ENCODE measurements at places on chromosomes 4 and X.
A peak's percentile ranks its signal among the peaks of the same experiment; 100 is the strongest.

DNA sequence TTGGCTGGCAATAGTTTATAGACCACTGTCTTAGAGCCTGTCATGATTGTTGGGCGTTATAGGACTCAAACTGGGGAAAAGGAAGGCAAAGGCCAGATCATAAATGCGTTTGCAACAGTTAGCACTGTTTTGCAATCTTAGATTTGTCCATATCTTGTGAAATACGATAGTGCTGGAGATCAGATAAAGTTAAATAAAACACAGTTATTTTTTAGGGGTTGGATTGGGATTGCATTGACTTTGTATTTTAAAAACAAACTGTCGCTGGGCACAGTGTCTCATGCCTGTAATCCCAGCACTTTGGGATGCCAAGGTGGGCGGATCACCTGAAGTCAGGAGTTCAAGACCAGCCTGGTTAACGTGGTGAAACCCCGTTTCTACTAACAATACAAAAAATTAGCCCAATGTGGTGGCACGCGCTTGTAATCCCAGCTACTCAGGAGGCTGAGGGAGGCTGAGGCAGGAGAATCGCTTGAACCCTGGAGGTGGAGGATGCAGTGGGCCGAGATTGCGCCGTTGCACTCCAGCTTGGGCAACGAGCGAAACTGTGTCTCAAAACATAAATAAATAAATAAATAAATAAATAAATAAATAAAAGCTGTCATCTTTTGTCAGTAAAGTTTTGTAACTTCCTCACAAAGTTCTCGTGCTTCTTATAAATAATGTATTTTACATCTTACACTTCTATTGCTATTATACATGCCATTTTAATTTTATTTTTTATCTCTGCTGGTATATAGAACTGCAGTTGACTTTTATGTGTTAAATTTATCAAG lies 117.2 kb downstream of the KDM6A start:
- no peak for DNase-seq

- peak; percentile 72 for DNase-seq
Measured at GRCh38 chr4:153296040-153296823, 48.3 kb upstream of the MND1 start.

- DNase-seq: no peak
Measured at GRCh38 chr4:154164931-154165839, 326.4 kb downstream of the DCHS2 start.

GRCh38 chr4:19888587-19888986 lies 363.1 kb upstream of the SLIT2 start:
- no peak for DNase-seq

GRCh38 chrX:133555782-133556458 lies 140.6 kb upstream of the GPC4 start:
- no peak for DNase-seq

GRCh38 chr4:145097331-145097820 lies 620 bp downstream of the ANAPC10 start:
- no peak for DNase-seq

DNA sequence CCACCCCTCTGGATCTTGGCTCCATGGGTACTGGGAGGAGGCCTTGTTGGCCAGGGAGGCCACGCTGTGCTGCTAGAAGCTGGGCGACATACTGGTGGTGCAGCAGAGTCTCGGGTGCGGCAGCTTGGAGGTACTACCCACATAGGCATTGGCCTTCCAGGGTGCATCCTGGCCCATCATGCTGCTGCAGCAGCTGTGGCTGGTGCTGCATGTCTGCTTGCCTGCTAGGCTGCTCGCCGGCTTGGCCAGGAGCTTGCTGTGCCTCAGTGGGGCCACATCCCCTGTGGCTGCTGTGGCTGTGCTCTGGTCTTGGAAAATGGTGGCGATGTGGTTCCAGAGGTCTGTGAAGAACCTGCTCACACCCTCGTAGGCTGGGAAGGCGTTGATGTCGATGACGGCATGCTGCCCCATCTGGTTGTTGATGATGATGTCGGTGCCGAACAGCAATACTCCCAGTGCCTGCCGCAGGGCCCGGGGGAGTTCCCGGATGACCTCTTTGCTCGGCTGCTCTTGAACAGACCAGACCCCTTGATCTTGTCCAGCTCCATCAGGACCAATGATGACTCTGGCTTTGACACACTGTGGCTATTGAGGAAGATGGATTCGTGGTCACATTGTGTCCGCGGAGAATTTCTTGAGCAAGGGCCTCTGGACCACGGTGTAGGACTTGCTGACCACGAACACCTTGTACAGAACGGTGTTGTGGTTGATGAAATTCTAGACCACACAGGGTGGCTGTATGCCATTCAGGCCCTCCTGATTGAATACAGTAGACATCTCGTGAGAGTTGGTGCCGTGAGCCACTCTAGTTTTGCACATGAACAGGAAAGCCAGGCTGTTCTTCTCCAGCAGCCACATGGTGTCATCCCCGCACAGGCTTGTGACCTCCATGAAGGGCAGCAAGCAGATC lies 11.8 kb downstream of the RBM10 start:
- DNase-seq: no peak

DNA sequence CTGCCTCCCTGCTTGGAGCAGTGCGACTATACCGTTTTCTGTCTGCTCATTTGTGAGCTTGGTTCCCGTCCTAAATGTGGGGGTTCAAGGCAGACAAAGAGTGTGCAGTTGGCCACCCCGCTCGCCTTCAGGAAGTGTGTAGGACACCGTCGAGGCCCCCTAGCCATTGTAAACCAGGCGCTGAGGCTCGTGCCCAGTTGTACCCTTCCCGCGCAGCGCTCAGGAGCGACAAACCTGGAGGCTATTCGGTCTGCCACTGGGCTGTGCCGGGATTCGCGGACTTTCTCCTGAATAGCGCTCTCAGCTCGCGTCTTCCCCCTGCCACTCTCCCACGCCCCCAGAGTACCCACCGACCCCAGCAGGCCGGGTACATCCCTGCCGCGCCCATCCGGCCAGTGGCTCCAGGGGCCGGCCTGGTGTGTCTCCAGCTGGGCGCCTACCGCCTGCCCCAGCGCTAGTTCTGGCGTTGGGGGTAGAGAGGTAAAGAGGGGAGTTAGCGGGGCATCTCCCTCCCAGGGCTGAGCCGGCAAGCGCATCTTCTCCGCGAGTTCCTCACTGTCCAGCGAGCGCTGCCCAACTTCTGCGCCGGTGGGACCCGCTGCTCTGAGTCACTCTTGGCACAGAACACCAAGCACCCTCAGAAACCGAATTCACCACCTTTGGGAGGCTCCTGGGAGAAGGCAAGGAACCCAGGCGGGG lies 880 bp upstream of the LONRF3 start:
- no peak for DNase-seq

DNA sequence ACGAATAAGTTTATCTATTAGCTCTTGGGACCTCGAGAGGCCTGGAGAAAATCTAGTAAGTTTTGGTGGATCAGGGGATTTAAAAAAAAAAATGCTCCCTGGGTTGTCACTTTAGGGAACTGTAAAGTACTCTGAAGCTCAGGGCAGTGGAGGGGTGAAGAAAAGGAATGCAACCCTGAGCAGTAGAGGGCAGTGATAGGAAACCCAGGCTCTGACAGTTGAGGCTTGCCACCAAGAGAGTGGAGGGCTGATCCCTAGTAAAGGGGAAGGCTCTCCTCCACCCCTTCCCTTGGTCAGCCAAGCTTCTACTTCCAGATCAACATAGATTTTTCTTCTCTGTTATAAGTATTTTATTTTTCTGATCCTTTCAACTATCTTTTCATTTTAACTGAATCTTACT lies 73.1 kb downstream of the FBXO8 start:
- DNase-seq: no peak

- DNase-seq: no peak
Measured at GRCh38 chr4:4901877-4902276, 42.4 kb downstream of the MSX1 start.

GRCh38 chr4:71334465-71334882 lies 4.3 kb upstream of the SLC4A4 start:
- DNase-seq: no peak

- no peak for DNase-seq
Measured at GRCh38 chr4:137901114-137901513, 341.0 kb downstream of the SLC7A11 start.

GRCh38 chr4:113742643-113743042 lies 18.9 kb downstream of the CAMK2D start:
- DNase-seq: no peak

DNA sequence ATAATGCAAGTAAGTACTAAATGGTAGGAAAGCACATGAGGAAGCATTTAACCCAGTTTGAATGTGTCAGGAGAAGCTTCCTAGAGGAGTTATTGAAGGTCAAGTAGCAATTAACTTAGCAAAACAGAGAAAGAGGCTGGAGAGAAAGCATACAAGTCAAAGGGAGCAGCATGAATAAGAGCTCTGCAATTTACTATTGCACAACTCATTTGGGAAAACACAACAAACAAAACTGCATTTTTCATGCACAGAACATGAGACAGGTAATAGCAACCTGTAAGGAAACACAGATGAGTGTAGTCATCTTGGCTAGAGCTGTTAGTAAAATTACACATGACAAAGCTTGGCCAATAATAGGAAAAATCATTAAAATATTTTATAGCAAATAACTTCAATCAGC lies 538.1 kb downstream of the PPP4R3C start:
- DNase-seq: no peak

DNA sequence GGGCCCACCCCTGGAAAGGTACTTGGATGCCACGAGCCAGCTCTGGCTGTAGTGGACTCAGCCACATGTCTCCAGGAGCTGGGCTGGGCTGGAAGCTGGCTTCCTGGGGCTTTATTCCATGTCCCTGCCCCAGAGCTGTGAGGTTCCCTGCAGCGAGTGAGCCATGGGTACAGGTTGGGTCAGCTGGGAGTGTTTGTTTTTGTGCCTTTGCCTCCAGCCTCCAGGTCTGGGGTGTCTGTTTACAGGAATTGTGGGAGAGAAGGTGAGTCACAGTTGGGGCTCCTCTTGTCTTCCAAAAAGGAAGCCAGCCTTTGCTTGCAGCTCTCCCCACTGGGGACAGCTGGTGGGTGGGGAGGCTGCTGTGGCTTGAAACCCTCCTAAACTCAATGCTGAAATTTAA lies 21.5 kb downstream of the SORCS2 start:
- no peak for DNase-seq

DNA sequence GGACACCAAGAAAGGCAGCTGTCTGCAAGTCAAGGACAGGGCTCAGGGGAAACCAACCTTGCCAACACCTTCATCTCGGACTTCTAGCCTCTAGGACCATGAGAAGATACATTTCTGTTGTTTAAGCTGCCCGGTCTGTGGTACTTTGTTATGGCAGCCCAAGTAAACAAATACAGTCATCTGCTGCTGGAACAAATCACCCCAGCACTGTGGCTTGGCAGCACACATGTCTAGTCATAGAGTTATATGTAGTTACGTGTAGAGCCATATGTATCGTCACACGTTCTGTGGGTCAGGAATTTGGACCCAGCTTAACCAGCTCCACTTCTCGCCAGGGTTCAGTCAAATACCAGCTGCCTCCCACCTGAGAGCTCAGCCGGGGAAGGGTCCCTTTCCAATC lies 2.5 kb downstream of the HTT-AS start:
- no peak for DNase-seq

DNA sequence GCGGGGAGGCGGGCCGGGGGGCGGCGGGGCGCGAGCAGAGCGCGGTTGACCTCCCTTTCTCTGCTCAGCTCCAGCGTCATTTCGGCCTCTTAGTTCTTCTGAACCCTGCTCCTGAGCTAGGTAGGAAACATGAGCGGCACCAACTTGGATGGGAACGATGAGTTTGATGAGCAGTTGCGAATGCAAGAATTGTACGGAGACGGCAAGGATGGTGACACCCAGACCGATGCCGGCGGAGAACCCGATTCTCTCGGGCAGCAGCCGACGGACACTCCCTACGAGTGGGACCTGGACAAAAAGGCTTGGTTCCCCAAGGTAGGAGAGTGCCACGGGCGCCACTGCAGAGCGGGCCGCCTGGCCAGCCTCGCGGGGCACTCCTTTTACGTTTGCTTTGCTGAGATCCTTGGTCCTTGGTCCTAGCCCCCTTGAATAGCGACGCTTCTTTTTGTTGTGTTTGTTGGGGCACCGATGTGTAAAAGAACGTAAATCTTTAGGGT lies at the start of gene HTATSF1:
Gene HTATSF1, plus strand, starts transcription at position 37 of the 497 bp plus-strand sequence. Its CDS starts 93 bp downstream, at position 130.
- DNase-seq: no peak

- no peak for DNase-seq
Measured at GRCh38 chr4:145083891-145084605, 13.9 kb downstream of the ANAPC10 start.

DNA sequence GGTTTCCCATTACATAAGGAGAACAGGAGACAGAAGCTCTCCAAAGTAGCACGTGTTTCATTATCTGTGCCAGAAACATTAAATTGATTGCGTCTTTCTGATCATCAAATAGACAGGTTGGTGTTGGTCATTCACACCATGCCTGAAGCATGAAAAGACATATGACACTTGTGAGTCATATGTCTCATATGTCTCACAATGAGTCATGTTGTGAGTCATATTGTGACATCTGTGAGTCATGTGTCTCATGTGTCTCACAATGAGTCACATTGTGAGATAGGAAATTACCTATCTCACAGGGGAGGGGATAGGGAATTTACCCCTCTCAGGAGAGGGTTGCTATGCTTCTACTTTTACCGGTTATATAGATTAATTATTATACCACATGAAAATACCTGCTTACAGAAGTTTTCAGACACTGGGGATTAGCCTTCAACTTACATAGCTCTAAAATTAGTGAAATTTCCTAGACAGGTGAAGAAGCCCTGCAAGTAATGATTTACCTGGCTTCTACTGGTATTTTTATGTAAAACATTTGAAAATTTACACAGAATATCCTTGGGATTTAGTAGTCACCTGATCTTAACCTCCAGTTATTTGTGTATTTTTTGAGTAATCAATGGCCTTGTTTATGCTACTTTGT lies 80.8 kb downstream of the NPFFR2 start:
- DNase-seq: no peak

GRCh38 chr4:94459462-94460161 lies 7.9 kb downstream of the PDLIM5 start:
- DNase-seq: no peak

DNA sequence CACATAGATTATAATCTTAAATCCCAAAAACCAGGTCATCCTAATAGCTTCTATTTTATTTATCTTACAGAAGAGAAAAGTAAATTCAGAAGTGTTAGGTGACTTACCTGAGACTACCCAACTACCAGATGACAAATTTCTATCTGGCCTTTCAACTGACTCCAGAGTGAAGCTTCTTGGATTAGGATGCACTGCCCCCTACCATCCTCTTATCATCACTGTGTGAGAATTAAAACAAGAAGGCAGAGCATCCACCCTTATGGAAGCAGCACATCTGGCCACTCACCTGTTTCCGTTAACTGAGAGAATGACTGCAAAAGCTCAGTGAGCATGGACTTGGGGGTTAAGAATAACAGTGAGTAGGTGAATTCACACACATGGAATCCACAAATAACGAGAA lies 502.6 kb upstream of the TECRL start:
- no peak for DNase-seq

DNA sequence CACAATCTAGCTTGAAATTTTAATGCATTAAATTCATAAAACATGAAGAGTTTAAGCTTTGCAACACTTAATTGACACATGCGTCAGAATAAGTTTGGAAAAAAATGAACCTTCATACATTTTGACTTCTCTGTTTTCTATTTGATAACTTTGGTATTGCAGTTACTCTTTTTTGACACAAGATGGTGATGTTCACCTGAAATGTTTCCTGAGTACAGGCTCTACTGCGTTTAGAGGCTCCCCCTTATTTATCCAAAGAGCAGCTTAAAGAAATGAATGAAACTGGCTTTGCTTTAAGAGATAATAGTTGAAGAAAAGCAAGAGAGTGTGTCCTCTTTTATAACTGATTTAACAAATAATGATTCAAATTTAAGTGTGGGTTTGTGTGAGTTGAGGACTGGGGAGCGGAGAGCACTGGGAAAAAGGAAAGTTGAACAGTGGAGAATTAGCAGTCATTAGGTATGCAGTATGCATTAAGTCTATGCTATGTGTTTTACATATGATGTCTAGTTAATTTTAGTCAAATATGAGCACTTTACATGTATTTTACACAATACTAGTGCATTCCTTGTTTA lies 180.6 kb upstream of the NUDT6 start:
- DNase-seq: no peak
